ENCODE measurements at places on chromosomes 16 and 17.

- no peak for DNase-seq
Observed at GRCh38 chr17:76151896-76152454, 10.9 kb upstream of the FOXJ1 start.

- DNase-seq = no peak
Observed at GRCh38 chr17:81354954-81355347, 40.3 kb upstream of the BAHCC1 start.

GRCh38 chr17:28402844-28403243, 3.2 kb downstream of the SLC46A1 start:
- no peak for DNase-seq

DNA sequence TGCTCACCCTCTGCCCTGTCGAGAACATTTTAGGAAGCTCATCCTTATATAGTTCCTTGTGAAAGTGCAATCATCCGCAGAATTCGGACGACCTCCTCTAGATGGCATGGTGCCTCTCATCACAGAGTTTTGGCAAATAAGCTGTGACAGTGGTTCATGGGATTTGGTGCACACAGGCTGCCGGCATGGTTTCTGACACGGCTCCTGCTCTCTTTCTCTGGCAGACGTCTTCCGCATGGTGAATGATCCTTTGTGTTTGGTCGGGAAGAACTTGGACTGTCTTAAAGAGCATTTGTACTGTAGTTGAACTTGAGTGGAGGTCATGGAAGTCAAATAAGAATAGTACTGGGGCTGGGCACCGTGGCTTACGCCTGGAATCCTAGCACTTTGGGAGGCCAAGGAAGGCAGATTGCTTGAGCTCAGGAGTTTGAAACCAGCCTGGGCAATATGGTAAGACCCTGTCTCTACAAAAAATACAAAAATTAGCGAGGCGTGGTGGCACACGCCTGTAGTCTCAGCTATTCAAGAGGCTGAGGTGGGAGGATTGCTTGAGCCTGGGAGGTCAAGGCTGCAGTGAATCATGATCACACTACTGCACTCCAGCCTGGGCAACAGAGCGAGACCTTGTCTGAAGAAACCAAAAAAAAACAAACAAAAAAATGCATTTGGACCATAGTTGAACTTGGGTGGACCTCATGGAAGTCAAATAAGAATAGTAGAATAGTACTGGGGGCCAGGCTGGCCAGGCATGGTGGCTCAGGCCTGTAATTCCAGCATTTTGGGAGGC, 34.7 kb upstream of the NAT9 start:
- no peak for DNase-seq

DNA sequence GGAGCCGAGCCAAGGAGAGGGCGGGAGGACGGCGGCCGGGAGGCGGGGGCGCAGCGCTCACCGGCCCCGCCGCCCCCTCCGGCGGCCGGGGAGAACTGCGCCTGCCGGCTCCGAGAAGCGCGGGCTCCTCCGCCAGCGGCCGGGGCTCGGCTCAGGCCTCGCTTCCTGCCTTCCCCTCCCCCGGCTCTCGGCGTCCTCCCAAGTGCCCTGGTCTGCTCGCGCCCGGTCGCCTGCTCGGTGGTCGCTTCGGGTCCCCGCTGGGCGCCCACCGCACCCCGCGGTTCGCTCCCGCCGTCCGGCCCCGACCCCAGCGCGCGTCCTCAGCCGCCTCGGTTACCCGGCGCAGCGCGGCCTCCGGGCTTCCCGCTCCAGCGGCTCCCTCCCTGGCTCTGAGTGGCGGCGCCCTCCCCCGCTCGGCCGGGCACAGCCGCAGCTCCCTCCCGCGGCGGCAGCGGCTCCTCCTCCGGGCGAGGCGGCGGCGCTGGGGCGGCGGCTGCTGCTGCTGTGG, 313 bp downstream of the UBTF start:
- DNase-seq = no peak

DNA sequence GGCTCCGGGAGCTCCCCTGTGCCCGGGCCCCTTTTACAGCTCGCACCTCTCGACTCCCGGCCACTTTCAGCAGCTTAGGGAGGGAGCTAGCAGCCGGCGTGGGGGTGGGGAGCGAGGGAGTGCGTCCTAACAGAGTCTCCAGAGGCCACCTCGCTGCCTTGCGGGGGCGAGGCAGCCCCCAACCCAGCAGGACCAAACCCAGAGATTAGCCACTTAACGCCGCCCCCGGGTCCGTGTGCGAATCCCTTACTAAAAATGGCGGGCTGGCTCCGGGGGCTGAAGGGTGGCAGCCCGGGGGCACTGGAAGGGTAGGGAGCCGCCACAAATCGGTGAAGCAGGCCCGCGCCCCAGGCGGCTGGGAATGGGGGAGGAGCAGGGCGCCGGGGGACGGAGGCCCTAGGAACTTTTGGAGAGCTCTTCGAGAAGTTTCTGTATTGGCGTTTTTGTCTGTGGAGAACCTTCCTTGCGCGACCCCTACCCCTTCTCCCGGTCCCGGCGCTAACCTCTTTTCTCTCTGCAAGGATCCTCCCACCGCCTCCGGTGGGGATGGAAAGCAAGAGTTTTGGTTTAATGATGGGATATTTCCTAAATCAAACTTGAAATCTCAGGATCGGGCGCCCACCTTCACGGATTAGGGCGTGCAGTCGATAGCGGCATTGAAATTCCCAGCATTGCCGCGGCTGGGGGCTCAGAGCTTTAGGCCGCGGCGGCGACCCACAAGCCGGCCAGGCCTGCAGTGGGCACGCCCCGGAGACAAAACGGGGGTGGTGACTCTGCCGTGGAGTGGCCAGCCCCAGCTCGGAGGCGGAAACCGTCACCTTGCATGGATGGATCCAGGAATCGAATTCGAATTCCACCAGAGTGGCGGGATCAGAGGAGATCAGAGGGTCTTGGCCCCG, 793 bp upstream of the IRX3 start:
- no peak for DNase-seq

GRCh38 chr16:66576296-66576695, 3.0 kb upstream of the CMTM2 start:
- no peak for DNase-seq

- DNase-seq = no peak
Observed at GRCh38 chr16:84068041-84068440, 25.4 kb upstream of the SLC38A8 start.

GRCh38 chr16:82203198-82203597, 33.2 kb upstream of the MPHOSPH6 start:
- DNase-seq = no peak

DNA sequence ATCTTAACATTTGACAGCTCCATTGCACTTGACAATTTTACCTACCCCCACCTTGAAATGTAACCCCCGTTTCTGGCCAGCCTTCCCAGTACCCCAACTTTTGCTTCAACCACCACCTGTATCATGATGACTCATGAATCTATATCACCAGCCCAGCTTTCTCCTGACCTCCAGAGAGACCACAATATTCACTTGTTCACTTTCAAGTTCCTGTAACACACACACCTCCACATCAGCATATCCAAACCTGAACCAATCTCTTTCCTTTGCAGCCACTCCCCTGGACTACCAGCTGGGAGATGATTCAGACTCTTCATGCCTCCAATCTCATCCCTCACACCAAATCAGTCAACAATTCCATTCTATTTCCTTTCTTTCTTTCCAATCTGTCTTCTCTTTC, 8.0 kb downstream of the SMG6 start:
- no peak for DNase-seq

DNA sequence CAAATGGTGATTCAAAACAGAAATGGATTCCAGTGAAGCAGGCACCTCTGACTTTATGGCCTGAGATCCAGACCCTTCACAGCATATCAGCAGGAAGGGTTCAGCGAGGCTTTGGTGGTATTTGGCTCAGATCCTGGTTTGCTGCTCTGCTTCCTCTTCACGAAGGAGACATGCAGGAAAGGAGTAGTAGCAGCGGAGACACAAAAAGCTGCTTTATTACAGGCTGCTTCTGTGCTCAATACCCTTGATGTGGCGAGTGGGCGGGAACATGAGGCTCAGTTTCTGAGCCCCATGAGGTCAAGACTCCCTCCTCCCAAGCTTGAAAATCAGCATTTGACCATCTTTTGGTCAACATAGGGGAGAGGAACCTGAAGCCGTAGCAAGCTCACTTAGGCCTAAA, 213.3 kb upstream of the AXIN2 start:
- no peak for DNase-seq

GRCh38 chr17:49583226-49583625, 7.6 kb downstream of the NXPH3 start:
- no peak for DNase-seq

DNA sequence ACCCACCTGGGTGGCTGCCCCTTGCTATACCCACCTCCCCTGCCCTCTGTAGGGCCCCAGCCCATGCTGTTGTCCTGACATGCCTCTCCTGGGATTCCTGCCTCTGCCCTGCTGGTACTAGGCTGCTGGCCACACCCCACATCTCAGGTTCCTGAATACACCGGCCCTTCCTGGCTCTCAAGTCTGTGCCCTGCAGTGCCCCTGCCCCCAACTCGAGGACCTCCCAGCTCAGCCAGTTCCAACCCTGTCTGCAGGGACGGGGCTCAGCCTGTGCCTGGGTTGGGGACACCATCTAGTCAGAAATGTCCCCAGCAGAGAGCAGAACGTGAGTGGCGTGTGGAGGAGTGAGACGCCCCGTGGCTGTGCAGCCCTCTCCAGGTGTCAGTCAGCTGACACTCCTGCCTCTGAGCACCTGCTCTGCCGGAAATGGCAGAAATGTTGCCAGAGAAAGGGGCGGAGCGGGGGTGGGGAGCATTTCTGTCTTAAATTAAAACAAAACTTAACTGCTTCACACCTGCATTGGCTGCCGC, 28.7 kb downstream of the ACSF3 start:
- no peak for DNase-seq

- no peak for DNase-seq
Observed at GRCh38 chr17:64413513-64413912, 22.9 kb upstream of the PECAM1 start.

- DNase-seq = no peak
Observed at GRCh38 chr16:5442054-5442453, 344.5 kb upstream of the EEF2KMT start.

DNA sequence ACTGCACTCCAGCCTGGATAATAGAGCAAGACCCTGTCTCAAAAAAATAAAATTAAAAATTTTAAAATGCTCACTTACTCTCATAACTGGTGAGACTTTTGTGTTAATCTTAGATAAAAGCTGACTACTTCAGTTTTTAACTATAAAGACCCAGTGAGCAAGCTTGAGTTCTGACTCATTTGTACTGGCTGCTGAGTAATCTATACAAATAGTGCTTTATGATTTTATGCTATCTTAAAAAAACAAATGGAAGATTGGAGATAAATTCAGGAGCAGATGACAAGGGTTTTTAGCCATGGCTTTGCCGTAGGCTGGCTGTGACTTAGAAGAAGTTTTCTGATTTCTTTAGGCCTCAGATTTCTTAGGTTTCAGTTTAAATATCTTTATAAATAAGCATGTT, 30.5 kb downstream of the SNTB2 start:
- DNase-seq = peak; percentile 15

- DNase-seq = no peak
Observed at GRCh38 chr17:36627101-36627500, 25.7 kb downstream of the MRM1 start.

DNA sequence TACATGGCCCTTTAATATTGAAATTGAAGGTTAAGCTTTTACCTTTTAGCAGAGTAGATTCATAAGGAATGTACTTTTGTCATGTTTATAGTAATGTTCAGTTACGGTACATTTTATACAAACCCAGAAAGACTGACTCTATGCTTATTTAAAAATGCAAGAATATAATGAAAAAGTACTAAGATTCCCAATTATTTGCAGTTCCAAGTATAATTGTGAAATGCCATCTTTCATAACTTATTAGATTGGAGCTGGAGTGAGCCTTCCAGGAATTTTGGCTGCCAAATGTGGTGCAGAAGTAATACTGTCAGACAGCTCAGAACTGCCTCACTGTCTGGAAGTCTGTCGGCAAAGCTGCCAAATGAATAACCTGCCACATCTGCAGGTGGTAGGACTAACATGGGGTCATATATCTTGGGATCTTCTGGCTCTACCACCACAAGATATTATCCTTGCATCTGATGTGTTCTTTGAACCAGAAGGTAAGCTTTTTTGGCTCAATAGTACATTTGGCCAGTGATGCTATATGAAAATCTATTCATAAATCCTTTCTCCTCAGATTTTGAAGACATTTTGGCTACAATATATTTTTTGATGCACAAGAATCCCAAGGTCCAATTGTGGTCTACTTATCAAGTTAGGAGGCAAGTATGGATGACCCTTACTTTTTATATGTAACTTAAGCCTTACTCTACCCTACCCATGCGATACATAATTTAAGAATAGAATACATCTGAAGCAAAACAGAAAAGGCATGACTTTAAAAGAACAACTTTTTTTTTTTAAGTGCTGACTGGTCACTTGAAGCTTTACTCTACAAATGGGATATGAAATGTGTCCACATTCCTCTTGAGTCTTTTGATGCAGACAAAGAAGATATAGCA, 4.2 kb downstream of the SRSF2 start:
- no peak for DNase-seq

DNA sequence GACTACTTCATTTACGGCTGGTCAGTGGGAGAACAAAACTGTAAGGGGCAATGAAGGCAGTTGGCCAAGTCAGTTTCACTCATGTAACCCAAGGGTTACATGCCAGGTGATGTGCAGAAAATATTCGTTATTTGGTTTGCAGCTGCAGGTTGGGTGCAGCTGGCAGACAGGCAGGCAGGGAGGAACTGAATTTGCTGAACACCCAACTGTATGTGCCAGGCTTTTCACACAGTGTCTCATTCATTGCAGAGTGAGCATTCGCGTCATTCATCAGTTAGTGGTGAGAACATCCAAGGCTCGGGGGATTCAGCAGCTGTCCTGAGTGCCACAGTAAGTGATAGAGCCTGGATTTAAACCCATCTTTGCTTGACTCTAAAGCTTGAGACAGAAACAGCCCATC, 59.7 kb downstream of the ABCC6 start:
- no peak for DNase-seq

GRCh38 chr16:58542291-58542690, 27.0 kb downstream of the SETD6 start:
- no peak for DNase-seq

DNA sequence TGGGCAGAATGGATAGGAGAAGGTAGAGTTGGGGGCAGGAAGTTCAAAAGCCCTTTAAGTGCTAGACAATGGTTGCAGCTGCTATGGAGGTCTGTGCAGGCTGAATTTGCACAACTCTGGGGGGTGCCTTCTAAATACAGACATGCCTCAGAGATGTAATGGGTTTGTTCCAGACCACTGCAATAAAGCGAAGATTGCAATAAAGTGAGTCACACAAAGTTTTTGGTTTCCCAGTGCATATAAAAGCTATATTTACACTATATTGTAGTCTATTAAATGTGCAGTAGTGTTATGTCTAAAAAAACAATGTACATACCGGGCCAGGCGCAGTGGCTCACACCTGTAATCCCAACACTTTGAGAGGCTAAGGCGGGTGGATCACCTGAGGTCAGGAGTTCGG, 60.5 kb upstream of the MYOCD start:
- no peak for DNase-seq

DNA sequence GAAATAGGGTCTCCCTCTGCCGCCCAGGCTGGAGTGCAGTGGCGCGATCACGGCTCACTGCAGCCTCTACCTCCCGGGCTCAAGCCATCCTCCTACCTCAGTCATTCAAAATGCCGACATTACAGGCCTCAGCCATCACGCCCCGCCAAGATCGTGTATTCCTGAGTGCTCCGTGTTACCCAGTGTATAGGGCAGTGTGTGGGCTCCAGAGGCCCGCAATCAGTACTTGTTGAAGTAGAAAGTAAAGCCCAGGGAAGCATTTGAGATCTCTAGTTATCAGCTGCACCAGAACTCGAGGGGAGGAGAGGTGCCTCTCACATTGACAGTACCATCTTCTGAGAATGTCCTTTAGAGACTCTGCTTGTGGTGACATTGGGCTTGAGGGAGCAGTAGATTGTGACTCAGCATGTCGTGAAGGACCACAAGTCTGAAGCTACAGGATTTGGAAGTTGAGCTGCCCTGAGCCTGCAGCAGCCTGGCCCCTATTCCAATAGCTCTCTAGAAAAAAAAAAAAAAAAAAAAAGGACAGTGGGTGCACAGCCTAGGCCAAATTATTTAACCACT, 1.1 kb upstream of the PRPSAP1 start:
- no peak for DNase-seq

Measured in Panc1 (cell line).